ENCODE measurements at places on chromosomes 5 and 9. TPM values are rescaled to one million over a fixed set of nuclear protein-coding genes. Genes with fewer than 3 reads are reported as not detected.

DNA sequence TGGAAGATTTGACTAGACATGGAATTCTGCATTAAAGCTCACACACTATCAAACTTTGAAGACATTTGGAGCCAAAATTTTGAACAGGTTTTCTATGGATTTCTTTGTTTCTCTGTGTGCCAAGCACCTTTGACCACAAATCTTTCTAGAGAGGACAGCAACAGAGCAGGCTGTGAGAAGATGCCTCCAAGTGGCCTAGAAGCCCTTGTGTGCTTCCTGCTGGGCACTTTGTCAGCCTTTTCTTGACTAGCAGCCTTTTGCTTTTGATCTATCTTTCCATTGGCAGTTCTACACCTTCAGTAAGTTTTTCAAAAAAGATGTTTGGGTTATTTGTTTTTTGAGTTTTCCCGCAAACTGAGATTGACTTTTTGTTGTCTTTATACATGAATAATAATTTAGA is 84.6 kb downstream of the SNX24 start:
- no peak for DNase-seq

DNA sequence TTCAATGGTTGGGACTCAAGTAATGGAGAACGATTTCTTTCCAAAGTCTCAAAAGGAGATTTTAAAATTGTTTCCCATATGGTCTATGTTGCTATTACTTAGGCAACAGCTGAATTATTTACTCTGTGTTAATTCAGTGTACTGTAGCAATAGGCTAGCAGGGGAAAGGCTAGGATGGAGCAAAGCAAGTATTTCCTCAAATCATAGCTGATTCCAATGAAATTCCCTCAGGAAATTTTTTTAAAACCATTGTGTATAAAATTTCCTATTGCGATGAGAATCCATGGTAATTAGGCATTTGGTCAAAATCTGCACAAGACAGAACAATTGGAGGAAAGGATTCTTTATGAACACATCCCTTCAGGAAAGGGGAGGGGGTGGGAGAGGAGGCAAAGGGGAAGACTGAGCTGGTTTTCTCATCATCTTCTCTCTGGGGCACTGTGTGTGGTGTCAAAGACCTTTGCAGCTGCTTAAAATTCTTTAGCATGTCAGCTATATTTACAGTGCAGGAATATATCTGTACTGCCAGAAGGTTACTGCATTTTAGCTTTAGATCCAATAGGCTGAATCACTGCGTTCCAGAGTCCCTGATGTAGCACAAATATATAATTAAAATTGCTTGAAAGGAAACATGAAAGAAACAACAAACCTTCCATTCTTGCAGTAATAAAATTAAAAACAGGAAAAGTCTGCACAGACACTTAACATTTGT is 95.3 kb downstream of the ZNF608 start:
- DNase-seq = no peak

- DNase-seq = no peak
These were observed 460.6 kb downstream of the CETN3 start for GRCh38 chr5:89948977-89949376.

- DNase-seq = no peak
These were observed 316.7 kb upstream of the TLE4 start for GRCh38 chr9:79254900-79255650.

- no peak for DNase-seq
These were observed 10.2 kb downstream of the NREP start for GRCh38 chr5:111746791-111747190.

GRCh38 chr5:102957141-102957540 is 162.8 kb downstream of the GIN1 start:
- no peak for DNase-seq

DNA sequence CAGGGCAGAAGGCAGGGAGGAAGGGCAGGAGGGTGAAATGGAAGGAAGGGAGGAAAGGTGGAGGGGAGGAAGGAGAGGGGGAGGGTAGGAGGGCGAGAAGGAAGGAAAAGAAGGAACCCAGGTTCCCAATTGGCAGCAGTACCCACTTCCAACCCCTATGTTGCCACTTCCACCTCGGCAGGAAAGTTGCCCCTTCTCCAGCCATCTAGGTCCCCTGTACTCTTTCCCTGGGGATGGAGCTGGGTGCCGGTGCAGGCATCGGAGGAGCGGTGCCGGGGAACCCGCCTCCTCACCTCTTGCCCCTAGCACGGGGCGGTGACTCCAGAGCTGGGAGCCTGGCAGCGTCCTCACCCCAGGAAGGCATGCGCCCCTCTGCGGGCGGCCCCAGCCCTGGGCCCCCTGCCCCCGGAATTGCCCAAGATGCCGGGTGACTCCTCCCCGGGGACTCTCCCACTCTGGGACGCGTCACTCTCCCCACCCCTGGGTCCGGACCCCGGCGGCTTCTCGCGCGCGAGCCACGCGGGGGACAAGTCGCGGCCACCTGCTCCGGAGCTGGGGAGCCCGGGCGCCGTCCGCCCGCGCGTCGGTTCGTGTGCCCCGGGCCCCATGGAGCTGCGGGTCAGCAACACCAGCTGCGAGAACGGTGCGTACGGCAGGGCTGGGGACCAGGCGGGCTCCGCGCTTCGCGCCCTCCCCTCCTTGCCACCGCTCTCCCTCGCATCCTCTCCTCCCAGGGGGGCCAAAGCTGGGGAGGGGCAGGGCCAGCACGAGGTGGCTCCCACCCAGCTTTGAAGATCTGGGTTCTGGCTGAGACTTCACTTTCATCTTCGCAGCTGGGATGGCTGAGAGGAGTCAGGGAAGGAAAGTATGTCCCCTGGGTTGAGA is at the start of gene NIPAL4:
TSS of gene NIPAL4 (plus strand) at position 499 of the 885 bp plus-strand sequence. CDS start at position 607, 108 bp downstream.
- DNase-seq = peak; percentile 38

DNA sequence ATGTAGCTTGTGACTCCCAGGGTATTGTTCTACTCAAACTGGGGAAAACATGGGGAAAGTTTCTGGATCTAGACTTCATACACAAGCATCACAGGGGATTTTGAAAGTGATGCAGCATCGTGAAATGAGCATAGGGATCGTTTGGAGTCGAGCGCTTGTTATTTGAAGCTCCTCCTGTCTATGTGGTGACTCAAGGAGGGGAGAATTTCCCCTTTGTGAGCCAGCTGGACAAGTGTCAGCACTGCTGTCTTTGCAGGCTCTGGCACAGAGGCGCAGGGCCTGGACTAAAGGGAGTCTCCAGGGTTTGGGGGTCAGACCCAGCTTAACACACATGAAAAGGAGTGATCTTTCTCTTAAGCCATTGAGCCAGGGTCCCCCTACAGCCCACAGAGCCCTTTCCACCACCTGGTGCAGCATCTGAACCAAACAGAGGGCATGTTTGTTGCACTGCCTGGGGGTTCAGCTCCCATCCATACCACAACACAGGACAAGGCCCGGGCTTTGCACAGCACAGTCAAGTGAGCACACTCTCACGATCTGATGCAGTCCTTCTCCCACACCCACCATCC is 51.0 kb downstream of the IRF1 start:
- peak; percentile 80 for DNase-seq

DNA sequence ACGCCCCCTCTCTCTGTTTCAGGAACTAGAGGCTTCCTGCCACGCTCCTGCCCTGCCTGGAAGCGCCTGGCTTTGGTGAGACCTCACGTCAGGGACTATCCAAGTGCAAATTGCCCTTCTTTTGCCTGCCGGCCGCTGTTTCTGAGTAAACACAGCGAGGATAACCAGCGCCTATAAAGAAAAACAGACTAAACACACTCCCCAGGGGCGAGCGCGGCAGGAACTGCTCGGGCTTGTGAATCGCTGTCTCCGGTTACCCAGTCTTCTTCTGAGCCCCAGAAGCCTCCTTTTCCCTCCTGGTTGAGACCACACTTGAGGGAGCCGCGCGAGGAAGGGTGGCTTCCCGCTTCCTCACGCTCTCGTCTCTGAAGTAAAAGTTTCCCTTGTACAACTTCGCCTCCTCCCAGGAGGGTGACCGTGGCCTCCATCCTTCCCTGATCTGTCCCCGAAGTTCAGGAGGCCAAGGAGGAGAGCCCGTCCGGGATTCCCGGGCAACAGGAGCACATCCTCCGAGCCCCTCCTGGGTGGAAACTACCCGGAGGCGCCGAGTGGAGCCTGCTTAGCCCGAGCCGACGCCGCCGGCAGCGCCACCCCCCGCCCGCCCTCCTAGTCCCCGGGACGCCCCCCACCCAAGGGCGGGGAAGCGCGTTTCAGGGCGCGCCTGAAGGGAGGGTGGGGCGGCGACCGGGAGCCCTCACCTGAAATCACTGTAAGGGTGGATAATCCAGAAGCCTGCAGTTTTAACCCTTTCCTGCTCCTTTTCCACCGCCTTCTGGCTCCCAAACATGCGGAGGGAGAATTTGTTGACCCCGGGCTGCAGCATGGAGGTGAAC is 993 bp downstream of the HCN1 start:
- no peak for DNase-seq

DNA sequence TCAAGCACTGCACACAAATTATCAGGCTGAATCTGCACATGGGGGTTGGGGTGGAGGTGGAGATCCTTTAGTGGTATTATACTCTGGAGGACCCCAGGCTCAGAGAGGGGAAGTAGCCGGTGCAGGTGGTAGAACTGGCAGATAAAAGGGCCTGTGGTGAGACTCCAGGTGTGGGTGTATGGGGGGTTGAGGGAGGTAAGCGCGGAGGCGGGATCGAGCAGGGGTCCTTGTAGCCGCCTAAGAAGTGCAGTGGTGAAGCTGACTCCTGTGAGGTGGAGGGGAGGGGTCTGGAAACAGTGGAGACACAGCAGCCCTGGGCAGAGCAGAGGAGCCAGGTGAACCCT is 841 bp downstream of the ACSL6 start:
- DNase-seq = no peak

GRCh38 chr9:13267743-13268142 is 11.7 kb downstream of the MPDZ start:
- DNase-seq = no peak

GRCh38 chr5:95861864-95862561 is 39.5 kb upstream of the GLRX start:
- no peak for DNase-seq

DNA sequence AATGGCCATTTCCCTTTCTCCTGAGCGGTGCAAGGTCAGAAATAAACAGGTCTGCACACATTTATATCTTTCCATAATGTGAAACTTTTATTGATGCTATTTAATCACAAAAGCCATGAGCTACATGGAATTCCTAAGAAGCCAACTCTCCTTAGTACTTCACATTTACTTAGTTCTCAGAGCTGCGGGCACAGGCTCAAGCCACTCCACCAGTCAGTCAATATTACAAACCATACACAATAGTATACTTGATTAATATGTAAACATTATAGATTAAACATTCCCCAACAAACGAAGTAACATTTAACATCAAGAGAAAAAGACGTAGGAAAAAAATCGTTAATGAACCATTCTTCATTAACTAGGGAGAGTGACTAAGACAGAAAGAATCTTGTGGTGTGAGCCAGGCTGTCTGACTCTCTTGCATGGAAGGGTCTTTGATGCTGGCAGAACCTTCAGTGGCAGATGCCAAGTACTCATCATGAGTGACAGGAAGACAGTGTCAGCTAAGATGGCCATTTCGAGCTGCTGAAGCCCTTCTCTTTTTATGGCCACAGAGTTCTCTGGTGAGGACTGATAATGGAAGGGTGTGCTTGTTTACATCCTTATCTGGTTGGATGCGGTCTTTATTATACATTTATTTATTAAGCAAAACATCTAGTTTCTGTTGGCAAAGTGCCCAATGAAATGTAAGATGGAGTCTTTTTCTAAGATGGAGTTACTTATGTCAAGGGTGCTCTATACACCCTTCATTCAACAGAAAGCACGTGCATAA is 115.5 kb upstream of the TUT7 start:
- no peak for DNase-seq

DNA sequence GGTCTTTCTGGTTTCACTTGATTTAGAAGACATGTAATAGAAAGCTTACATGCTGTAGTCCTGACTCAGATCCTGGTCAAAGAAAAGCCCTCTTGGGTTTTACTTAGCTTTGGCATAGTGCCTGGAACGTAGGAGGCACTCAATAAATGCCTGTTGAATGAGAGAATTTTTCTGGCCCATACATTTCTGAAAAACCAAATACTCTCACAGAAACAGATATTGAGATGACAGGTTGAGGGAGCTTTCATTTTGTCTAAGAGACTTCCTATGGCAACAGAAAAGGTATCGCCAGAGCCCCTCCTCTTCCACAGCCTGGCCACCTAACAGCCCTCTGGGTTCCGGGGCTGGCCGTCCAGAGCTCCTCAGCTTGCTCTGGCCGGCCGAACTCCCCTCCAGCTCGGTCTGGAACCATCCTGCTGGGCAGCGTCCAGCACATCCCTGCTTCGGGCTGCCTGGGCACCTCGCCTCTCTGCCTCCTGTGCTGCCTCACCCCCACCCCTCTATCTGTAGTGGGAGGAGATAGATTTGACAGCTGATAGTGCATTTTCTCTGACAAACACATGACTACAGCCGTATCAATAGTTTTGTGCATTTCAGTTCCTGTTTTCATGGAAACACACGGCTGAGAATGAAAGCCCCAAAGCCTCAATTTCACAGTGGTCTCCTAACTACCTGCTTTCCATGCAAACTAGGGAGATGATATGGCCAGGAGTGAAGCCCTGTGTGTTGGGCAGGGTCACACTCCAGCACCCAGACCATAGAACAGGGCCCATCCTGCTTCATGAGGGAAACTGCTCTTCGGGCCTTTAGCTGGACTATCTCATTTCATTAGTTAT is 1.1 kb downstream of the IL4 start:
- no peak for DNase-seq

- no peak for DNase-seq
These were observed 403.5 kb upstream of the IRX4 start for GRCh38 chr5:2286250-2286649.

- DNase-seq = no peak
These were observed 45.7 kb upstream of the FANCC start for GRCh38 chr9:95363051-95363841.

GRCh38 chr5:172971482-172971881 is 12.1 kb upstream of the ATP6V0E1 start:
- no peak for DNase-seq

GRCh38 chr5:177234841-177235240 is 68.7 kb downstream of the RAB24 start:
- DNase-seq = no peak

GRCh38 chr5:150116667-150117400 is 30.5 kb upstream of the CSF1R start:
- DNase-seq = no peak

The ANKRD20A1 gene
- total RNA-seq = 1.3 TPM

The TNFSF15 gene
- total RNA-seq = not detected

The FOXD4L3 gene
- total RNA-seq = not detected

The CARD9 gene
- total RNA-seq = 0.79 TPM

The MYORG gene
- 5.3 TPM for total RNA-seq

The TAS2R1 gene
- not detected for total RNA-seq

The HEMGN gene
- total RNA-seq = not detected

The ECSCR gene
- total RNA-seq = 20.6 TPM

The GABBR2 gene
- total RNA-seq = 0.62 TPM

The SPATA31E1 gene
- total RNA-seq = not detected

The HTR1A gene
- total RNA-seq = not detected

The IL7R gene
- total RNA-seq = 1.5 TPM

The GHR gene
- 11.9 TPM for total RNA-seq

The PLPPR1 gene
- total RNA-seq = not detected
